ENCODE measurements at places on chromosomes 2 and 18.

DNA sequence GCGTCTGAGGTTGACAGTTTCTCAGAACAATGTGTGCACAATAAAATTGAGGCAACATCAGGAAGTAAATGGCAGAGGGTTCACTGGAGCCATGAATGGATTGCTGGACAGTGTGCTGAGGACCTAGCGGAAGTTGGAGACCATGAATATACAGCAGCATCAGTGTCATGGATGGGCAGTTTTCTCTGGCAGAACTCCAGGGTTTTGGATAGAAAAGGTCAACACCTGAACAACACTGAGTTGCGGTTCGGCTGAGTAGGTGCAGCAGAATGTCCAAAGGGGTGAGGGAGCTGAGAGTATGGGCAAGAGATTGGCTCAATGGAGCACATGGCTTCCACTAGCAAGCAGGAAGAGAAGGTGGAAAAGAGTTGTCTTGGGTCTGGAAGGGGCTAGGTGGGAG, 73.7 kb downstream of the DNER start:
- DNase-seq = no peak

DNA sequence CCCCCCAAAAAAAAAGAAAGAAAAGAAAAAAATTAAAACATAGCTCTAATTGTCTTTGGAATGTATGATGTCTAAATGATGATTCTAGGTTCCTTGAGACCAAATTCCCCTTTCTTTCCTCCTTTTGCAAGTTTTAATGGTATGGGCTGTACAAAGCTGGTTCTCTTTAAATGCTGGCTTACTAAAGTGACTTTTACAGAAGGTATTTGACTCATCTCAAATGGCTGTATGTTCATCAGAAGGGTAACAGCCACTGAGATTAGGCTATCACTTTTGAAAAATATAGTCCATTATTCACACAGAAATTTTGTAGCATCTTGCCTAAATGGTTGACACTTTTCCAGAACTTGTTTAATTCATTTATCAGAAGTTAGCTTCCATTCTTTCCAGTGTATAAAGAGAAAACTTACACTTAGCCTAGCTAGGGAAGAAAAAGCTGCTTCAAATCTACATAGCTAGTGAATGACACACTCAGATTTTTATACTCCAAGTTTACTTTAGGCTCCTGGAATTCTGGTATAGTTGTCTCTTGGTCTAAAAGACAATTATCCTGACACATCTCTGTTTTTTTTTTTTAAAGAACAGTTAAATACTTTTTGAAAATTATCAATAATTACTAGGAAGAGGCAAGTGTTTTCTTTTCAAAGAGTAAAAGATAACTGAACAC, 622.6 kb downstream of the LRP1B start:
- DNase-seq = no peak

DNA sequence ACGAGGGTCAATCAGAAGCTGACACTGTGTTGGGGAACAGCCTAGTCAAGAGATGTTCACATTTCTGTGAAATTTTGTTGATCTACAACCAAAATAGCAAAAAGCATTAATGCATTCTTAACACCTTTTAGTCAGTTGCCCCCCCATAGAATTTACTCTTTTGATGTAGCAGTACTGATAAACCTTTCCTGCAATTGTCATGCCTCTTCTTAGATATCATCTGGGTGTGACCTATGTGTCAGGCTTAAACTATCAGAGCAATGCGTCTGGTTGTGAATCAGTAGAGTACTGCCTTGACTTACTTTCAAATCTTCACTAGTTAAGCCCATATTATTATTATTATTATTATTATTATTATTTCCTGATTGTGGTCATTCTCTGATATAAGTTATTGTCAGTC, 61.9 kb downstream of the GREB1L start:
- no peak for DNase-seq

DNA sequence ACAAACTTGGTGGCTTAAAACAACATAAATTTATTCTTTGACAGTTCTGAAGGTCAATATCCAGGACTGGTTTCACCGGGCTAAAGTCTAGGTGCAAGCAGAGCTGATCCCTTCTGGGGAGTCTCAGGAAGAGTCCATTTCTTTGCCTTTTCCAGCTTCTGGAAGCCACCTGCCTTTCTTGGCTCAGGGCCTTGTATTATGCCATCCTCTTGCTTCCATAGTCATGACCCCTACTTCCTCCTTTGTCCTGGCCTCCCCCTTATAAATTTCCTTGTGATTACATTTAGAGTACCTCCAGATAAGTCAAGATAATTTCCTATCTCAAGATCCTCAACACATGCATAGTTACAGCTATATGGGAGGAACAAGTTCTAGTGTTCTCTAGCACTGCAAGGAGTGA, 1089.5 kb downstream of the LRP1B start:
- no peak for DNase-seq

DNA sequence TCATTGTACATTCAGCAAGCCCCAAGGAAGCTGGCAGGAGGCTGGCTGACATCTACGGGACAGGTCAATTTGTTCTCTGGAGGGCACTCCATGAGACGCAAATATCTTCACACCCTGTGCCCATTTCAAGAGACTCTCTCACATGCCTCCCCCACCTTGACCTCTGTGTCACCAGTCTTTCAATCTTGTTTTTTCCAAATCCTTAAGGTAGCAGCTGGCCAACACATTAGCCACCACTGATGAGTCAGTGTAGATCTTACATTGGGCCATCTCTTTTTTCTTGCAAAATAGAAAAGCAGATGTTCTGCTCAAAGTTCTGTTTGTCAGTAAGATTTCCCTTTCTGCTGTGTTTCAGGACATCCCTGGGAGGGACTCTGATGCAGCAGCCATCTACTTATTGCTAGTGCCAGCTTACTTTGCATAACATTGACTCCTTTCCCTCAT, 1.7 kb upstream of the DPP4 start:
- DNase-seq = no peak

DNA sequence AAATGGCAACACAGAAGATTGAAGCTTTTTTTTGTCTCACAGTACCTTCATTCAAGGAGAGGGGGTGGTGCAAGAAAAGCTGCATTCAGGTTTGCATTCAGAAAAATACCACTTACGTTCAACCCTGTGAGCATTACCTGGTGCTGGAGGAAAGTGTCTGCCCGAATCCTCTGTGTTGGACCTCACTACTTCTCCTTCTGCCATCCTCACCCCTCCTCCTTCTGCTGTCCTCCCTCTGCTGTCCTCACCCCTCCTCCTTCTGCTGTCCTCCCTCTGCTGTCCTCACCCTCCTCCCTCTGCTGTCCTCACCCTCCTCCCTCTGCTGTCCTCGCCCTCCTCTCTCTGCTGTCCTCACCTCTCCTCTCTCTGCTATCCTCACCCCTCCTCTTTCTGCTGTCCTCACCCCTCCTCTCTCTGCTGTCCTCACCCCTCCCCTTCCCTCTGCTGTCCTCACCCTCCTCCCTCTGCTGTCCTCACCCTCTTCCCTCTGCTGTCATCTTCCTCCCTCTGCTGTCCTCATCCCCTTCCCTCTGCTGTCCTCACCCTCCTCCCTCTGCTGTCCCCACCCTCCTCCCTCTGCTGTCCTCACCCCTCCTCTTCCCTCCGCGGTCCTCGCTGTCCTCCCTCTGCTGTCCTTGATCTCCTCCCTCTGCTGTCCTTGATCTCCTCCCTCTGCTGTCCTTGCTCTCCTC, 11.3 kb downstream of the GAD1 start:
- DNase-seq = no peak

DNA sequence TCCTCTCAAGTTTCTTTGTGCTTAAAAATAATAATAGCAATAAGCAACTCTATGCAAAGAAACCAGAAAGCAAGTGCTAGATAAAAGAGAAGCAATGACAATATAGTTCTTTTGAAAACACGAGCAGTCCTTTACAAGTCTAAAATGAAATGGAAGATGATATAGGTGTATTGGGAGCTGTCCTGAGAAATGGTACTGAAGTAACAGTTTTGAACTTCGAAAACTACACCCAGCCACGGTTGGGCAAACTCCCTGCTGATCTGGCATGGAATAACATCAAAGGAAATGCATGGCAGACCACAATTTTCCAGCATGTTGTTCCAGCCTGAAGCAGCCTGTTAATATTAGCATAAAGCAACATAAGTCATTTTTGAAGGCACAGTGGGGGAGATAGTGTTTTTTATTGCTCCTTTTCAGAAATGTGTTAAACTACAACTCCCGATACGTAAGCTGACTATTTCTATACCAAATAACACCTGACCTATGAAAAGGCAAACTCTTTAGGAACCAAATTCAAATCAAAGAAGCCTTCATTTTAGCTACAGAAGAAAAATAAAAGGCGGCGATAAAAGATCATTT, 596.1 kb upstream of the KLHL29 start:
- no peak for DNase-seq

- DNase-seq = peak; percentile 81
Observed at GRCh38 chr2:17752892-17753802, 463 bp downstream of the SMC6 start.

All from hepatocyte (in vitro differentiated cells).